ENCODE measurements at places on chromosomes 7 and 10. TPM values are rescaled to one million over a fixed set of nuclear protein-coding genes. Genes with fewer than 3 reads are reported as not detected.
A peak's percentile ranks its signal among the peaks of the same experiment; 100 is the strongest.

CLCN1 gene
- total RNA-seq = 0.09 TPM

DNA sequence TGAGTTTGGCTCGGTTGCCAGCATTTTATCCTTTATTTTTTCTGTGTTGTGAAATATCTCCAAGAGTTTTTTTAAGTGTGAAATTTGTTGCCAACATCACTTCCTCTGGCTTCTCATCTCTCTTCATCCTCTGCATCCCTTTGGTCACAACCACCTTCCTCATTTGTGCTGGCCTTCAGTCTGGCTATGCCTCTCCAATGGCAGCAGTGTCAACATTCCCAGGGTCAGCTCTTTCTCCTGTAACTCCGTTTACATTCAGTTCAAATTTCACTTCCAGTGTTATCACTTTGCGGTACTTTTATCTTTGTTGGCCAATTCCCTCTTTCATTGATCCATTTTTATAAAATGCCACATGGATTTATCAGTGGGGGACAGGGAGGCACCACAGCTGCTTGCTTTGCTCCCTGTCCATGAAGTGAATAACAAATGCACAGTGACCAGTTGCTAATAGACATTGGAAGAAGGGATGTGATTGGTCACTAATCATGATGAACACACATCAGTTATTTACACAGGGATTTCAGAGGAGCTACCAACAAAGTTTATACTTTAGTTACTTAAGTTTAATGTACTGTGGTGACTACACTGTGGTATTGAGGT is 311.4 kb upstream of the LRGUK start:
- H3K4me3 ChIP-seq = no peak overlapping the region
- H3K4me1 ChIP-seq = peaks cover 6% of the 10 kb centered on the region
- H3K36me3 ChIP-seq = peaks cover 10% of the 10 kb centered on the region
- no peaks in the 10 kb centered on the region for H3K27me3 ChIP-seq
- no peak overlapping the region for H3K27ac ChIP-seq

SAMD9L gene
- total RNA-seq = not detected

DNA sequence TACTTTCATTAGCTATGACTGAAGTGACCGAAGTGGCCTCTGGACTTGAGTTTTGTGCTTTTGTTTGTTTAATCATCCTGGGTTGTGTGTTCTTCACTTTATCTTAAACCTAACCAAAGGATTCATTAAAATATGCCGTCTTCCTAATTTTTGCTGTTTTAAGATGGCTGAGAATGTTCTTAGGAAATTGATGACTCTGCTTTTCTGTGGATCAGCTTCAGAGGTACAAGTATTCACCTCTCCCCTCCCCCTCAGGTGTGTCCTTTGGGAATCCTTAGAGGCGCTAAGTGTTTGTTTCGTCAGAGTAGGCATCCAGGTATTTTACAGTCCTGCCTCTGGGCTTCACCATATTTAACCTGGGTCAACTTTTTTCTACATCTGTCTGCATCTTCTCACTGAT is 1.1 kb downstream of the CCDC126 start:
- no peak for DNase-seq
- H3K4me1 ChIP-seq = peaks cover 33% of the 10 kb centered on the region
- peak overlapping the region; percentile 94 for H3K27ac ChIP-seq
- H3K27me3 ChIP-seq = peaks cover 6% of the 10 kb centered on the region

DNA sequence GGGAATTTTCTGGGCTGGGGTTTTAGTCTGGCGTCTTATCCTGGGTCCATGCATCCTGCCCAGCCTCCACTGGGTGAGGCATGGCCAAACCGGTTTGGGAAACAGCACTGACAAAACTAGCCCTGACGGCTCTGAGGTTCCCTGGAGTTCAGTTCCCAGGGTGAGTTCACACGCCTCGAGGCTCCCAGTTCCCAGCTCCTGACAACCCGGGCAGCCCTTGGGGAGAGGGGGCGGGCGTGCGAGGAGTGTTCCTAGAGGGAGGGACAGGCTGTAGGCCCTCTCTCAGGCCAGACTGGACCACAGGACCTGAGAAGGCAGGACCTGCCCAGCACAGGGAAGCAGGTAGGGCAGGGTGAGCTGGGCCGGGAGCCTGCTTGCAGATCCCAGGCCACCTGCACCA is 82.3 kb upstream of the PPIF start:
- H3K27ac ChIP-seq = no peak overlapping the region
- DNase-seq = no peak
- H3K4me3 ChIP-seq = peak overlapping the region; percentile 59
- no peaks in the 10 kb centered on the region for H3K27me3 ChIP-seq

PODXL gene
- 21.4 TPM for total RNA-seq

PNLIPRP1 gene
- total RNA-seq = not detected

GRCh38 chr10:49749144-49749543 is 13.0 kb downstream of the OGDHL start:
- H3K27me3 ChIP-seq = no peaks in the 10 kb centered on the region
- H3K36me3 ChIP-seq = no peaks in the 10 kb centered on the region
- no peak overlapping the region for H3K4me3 ChIP-seq
- peaks cover 13% of the 10 kb centered on the region for H3K4me1 ChIP-seq
- no peak overlapping the region for H3K27ac ChIP-seq
- DNase-seq = no peak

DNA sequence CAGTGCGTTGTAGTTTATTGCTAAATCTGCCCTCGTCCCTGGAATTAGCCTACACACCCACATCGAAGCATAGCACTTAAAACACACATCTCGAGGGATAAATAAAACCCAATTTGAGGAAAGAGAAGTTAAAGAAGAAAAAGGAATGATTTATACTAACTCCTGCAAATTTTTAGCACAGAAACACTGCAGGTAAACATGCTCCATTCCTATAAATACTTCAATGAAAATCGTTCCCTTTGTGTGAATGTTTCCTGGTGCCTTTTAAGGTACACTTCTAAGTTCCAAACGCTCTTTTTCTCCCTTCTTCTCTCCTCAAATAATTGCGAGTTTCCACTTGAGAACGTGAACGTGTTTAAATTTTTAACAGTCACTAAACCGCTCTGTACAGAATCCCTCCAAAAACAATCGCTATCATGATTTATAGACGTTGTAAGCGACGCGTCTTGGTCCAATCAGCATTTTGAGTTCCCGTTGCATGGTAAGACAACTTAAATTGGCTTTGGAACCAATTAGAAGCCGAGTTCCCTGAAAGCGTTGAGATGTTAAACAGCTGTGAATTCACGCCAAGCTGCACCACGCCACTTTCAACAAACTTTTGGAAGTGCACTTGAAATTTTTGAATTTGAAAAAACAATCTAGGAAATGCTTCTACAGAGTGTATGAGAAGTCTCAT is 12.5 kb upstream of the EBLN1 start:
- H3K4me3 ChIP-seq = peak overlapping the region; percentile 88
- H3K4me1 ChIP-seq = peaks cover 13% of the 10 kb centered on the region
- H3K27me3 ChIP-seq = peaks cover 26% of the 10 kb centered on the region
- H3K27ac ChIP-seq = peak overlapping the region; percentile 76
- H3K36me3 ChIP-seq = peaks cover 3% of the 10 kb centered on the region

- DNase-seq = peak; percentile 46
- peak overlapping the region; percentile 60 for H3K27ac ChIP-seq
- H3K4me1 ChIP-seq = peaks cover 13% of the 10 kb centered on the region
- H3K36me3 ChIP-seq = no peaks in the 10 kb centered on the region
Measured at GRCh38 chr10:92699518-92700381, 10.0 kb downstream of the HHEX start.

ADCY1 gene
- 13.7 TPM for total RNA-seq

ANXA7 gene
- total RNA-seq = 48.8 TPM

GPER1 gene
- total RNA-seq = 0.91 TPM

GRCh38 chr10:4638099-4638498 is 187.9 kb upstream of the AKR1E2 start:
- peaks cover under 1% of the 10 kb centered on the region for H3K4me1 ChIP-seq
- no peak overlapping the region for H3K4me3 ChIP-seq
- H3K27me3 ChIP-seq = no peaks in the 10 kb centered on the region
- H3K36me3 ChIP-seq = no peaks in the 10 kb centered on the region
- no peak for DNase-seq

DNA sequence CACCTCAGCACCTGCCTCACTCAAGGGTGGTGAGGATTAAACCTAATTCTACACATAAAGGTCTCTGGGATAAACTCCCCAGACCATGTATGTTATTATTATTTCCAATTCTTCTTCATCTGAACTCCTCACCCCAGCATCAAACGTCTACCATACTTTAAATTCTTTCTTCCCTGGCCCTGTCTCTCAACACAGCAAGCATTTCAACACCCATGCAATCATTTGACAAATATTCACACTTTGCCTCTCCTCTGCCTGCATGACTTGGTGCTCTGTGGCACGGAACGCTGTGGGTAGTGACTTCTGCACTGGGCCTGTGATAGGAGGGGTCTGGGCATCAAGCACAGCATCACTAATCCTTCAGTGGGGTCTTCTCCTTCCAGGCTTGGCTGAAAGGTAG is 490.8 kb downstream of the TNS3 start:
- H3K4me3 ChIP-seq = no peak overlapping the region
- H3K27me3 ChIP-seq = no peaks in the 10 kb centered on the region
- H3K4me1 ChIP-seq = peaks cover 5% of the 10 kb centered on the region
- no peak for DNase-seq
- H3K36me3 ChIP-seq = peaks cover 2% of the 10 kb centered on the region
- no peak overlapping the region for H3K27ac ChIP-seq

WNT16 gene
- not detected for total RNA-seq

DNA sequence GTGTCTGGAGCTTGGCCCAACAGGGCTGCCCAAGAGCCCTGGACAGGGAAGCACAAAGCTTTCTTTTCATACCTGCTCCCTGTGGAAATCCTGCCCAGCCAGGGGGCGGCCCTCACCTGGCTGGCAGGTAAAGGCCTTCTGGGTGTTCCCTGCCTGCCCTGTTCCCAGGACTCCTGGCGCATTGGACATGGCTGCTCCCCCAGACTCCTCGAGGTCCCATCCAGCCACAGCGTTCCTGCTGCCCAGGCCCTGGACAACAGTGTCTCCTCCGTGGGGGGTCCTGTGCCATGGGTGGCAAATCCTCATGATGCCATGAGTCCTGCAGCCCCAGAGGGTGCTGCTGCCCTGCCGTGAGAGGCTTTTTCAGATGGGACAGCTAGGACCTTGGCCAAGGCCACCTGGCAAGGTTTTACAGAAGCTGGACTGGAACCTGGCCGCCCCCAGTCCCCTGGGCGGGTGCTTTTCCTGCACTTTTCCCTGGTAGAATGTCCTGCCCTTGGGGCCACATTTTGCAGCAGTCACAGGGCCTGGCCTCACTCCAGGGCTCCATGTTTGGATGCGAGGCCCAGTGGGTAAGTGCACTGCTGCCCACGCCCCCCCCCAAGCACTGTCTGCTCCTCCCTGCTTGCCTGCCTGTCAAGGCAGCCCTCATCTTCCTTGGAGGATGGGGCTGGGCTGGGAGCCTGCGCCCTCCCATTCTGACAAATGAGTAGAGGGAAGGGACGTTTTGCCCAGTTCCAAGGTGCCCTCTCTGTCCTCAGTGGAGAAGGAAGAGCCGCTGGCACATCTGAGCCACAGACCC is 60.7 kb downstream of the LHPP start:
- no peak overlapping the region for H3K27ac ChIP-seq
- H3K36me3 ChIP-seq = no peaks in the 10 kb centered on the region
- peaks cover 23% of the 10 kb centered on the region for H3K4me1 ChIP-seq
- DNase-seq = no peak

GBF1 gene
- total RNA-seq = 43.2 TPM

GIMAP1 gene
- not detected for total RNA-seq

SCIN gene
- total RNA-seq = not detected

DNA sequence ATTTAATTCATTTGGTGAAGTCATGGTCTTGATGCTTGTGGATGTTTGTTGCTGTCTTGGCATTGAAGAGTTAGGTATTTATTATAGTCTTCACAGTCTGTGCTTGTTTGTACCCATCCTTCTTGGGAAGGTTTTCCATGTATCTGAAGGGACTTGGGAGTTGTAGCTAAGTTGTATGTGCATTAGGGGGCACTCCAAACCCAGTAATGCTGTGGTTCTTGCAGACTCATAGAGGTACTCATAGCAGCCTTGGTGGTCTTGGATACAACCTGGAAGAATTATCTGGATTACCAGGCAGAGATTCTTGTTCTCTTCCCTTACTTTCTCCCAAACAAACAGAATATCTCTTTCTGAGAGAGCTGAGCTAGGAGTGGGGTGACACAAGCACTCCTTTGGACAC is 93.2 kb downstream of the ADCYAP1R1 start:
- no peaks in the 10 kb centered on the region for H3K36me3 ChIP-seq
- no peak overlapping the region for H3K27ac ChIP-seq
- no peaks in the 10 kb centered on the region for H3K4me1 ChIP-seq
- no peak overlapping the region for H3K4me3 ChIP-seq
- H3K27me3 ChIP-seq = peaks cover 34% of the 10 kb centered on the region

DNA sequence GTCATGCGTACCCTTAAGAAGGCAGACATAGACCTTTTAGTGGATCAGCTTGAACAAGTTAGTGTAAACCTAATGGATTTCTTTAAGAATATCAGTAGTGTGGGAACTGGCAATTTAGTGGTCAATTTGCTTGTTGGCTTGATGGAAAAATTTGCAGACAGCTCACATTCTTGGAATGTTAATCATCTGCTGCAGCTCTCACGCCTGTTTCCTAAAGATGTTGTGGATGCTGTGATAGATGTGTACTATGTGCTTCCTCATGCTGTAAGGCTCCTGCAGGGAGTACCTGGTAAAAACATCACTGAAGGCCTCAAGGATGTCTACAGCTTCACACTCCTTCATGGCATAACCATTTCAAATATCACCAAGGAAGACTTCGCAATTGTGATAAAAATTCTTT is 103.4 kb downstream of the ABCA13 start:
- no peaks in the 10 kb centered on the region for H3K36me3 ChIP-seq
- no peaks in the 10 kb centered on the region for H3K27me3 ChIP-seq
- DNase-seq = no peak
- no peak overlapping the region for H3K27ac ChIP-seq
- peaks cover 6% of the 10 kb centered on the region for H3K4me1 ChIP-seq

GRCh38 chr10:76017026-76017732 is 585.8 kb downstream of the LRMDA start:
- no peaks in the 10 kb centered on the region for H3K36me3 ChIP-seq
- peaks cover 12% of the 10 kb centered on the region for H3K4me1 ChIP-seq
- H3K27me3 ChIP-seq = no peaks in the 10 kb centered on the region
- H3K4me3 ChIP-seq = no peak overlapping the region

PTF1A gene
- not detected for total RNA-seq

GRCh38 chr10:70162892-70163201 is 7.5 kb downstream of the SAR1A start:
- no peak for DNase-seq
- no peak overlapping the region for H3K27ac ChIP-seq
- H3K36me3 ChIP-seq = peaks cover 3% of the 10 kb centered on the region
- H3K4me3 ChIP-seq = no peak overlapping the region
- no peaks in the 10 kb centered on the region for H3K27me3 ChIP-seq
- peaks cover 11% of the 10 kb centered on the region for H3K4me1 ChIP-seq

DNA sequence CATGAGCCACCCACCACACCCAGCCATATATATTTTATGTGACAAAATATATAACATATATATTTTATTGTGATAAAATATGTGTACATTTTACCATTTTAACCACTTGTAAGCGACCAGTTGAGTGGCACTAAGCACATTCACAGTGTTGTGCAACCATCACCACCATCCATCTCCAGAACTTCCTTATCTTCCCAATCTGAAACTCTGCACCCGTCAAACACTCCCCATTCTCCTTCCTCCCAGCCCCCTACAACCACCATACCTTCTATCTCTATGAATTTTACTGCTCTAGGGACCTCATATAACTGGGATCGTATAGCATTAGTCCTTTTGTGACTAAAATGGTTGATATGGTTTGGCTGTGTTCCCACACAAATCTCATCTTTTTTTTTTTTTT is 20.8 kb upstream of the CYTH3 start:
- no peak overlapping the region for H3K27ac ChIP-seq
- no peak overlapping the region for H3K4me3 ChIP-seq
- H3K36me3 ChIP-seq = no peaks in the 10 kb centered on the region
- no peaks in the 10 kb centered on the region for H3K4me1 ChIP-seq
- DNase-seq = no peak

CCDC71L gene
- total RNA-seq = 18.5 TPM

LEP gene
- not detected for total RNA-seq

GIMAP2 gene
- not detected for total RNA-seq

CDH23 gene
- 2.0 TPM for total RNA-seq

All from neural crest cell (in vitro differentiated cells).